ENCODE measurements at places on chromosomes 4 and X. TPM values are rescaled to one million over a fixed set of nuclear protein-coding genes. Genes with fewer than 3 reads are reported as not detected.

The PDZD4 gene
- total RNA-seq = 4.9 TPM

The TEX11 gene
- not detected for total RNA-seq

The NAA11 gene
- total RNA-seq = not detected

The CT47B1 gene
- not detected for total RNA-seq

- no peaks in the 10 kb centered on the region for H3K36me3 ChIP-seq
- no peak overlapping the region for H3K4me3 ChIP-seq
- no peak for DNase-seq
- H3K27ac ChIP-seq = no peak overlapping the region
- peaks cover 33% of the 10 kb centered on the region for H3K27me3 ChIP-seq
Observed at GRCh38 chr4:110609044-110609750, 13.7 kb downstream of the PITX2 start.

- no peaks in the 10 kb centered on the region for H3K27me3 ChIP-seq
- DNase-seq = no peak
- peak overlapping the region; percentile 67 for H3K4me3 ChIP-seq
- no peak overlapping the region for H3K27ac ChIP-seq
- H3K36me3 ChIP-seq = no peaks in the 10 kb centered on the region
Observed at GRCh38 chrX:147910607-147911006, 1.1 kb upstream of the FMR1 start.

- H3K36me3 ChIP-seq = no peaks in the 10 kb centered on the region
- H3K4me1 ChIP-seq = no peaks in the 10 kb centered on the region
- no peak for DNase-seq
- no peak overlapping the region for H3K4me3 ChIP-seq
- no peaks in the 10 kb centered on the region for H3K27me3 ChIP-seq
- H3K27ac ChIP-seq = no peak overlapping the region
Observed at GRCh38 chr4:48223633-48224295, 45.9 kb downstream of the TEC start.

GRCh38 chr4:41638866-41639265 is 100.9 kb downstream of the LIMCH1 start:
- H3K4me3 ChIP-seq = no peak overlapping the region
- no peaks in the 10 kb centered on the region for H3K36me3 ChIP-seq
- peaks cover 4% of the 10 kb centered on the region for H3K27me3 ChIP-seq
- H3K4me1 ChIP-seq = no peaks in the 10 kb centered on the region

- peaks cover 65% of the 10 kb centered on the region for H3K36me3 ChIP-seq
- H3K4me1 ChIP-seq = no peaks in the 10 kb centered on the region
- H3K27ac ChIP-seq = no peak overlapping the region
Observed at GRCh38 chrX:78124307-78124706, 15.1 kb downstream of the TAF9B start.

DNA sequence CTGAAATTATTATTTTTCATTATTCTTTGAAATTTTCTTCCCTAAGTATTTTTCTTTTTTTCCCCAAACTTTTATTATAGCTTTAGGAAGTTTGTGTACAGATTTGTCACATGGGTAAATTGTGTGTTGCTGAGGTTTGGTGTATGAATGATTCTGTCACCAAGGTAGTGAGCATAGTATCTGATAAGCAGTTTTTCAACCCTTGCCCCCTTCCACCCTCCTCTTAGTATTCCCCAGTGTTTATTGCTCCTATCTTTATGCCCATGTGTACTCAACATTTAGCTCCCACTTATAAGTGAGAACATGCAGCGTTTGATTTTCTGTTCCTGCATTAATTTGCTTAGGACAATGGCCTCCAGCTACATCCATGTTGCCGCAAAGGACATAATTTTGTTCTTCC is 103.9 kb upstream of the MAGEB2 start:
- H3K27ac ChIP-seq = no peak overlapping the region
- no peaks in the 10 kb centered on the region for H3K27me3 ChIP-seq
- H3K36me3 ChIP-seq = no peaks in the 10 kb centered on the region
- no peak for DNase-seq
- H3K4me3 ChIP-seq = no peak overlapping the region

GRCh38 chr4:102469806-102470205 is 31.4 kb upstream of the NFKB1 start:
- H3K4me3 ChIP-seq = peak overlapping the region; percentile 4
- H3K27me3 ChIP-seq = no peaks in the 10 kb centered on the region
- H3K27ac ChIP-seq = no peak overlapping the region
- H3K36me3 ChIP-seq = no peaks in the 10 kb centered on the region
- peaks cover 6% of the 10 kb centered on the region for H3K4me1 ChIP-seq

Measured in CD4-positive, CD25-positive, alpha-beta regulatory T cell (primary cell).